CD8-positive, alpha-beta memory T cell (primary cell): ENCODE measurements at places on chromosomes 2 and 18.

DNA sequence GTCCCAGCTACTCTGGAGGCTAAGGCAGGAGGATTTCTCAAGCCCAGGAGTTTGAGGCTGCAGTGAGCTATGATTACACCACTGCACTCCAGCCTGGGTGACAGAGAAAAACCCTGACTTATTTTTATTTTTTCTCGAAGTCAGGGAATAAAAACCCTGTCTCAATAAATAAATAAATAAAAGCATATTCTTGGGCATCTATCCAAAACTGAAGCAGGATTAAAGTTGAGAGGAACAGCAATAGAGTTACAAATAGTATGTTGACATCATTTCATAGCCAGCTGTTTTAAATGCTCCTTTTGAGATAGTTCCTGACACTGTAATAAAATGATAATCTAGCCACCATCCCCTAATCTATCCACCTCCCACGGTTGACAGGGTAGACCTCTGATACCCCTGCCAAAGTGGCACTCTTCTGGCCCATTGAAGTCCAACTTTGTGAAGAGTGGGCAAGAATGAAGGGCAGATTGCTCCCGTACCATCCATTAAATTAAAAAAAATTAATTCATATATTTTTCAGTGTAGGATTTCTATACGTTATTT is 42.3 kb upstream of the LPIN2 start:
- DNase-seq = no peak
- H3K4me3 ChIP-seq = no peak overlapping the region
- no peaks in the 10 kb centered on the region for H3K36me3 ChIP-seq
- H3K4me1 ChIP-seq = peaks cover 59% of the 10 kb centered on the region

DNA sequence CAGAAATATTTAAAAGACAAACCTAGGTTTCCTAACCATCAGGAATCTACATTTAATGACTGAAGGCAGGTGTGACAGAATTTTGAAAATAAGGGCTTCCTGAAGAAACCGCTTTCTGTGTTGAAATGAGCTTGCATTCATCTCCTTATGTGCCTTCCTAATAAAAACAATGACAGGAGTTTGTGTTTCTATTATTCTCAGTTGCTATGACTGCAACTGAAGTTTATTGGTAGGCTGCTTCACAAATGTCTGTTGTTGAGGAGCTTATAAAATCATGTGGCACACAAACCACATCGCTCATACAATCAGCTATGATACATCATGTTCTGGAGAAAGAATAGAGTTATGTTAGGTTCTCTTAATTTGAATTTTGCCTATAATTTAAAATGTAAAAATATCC is 362.7 kb upstream of the SLC8A1 start:
- H3K27ac ChIP-seq = no peak overlapping the region
- no peaks in the 10 kb centered on the region for H3K4me1 ChIP-seq
- H3K27me3 ChIP-seq = no peaks in the 10 kb centered on the region
- no peak for DNase-seq

DNA sequence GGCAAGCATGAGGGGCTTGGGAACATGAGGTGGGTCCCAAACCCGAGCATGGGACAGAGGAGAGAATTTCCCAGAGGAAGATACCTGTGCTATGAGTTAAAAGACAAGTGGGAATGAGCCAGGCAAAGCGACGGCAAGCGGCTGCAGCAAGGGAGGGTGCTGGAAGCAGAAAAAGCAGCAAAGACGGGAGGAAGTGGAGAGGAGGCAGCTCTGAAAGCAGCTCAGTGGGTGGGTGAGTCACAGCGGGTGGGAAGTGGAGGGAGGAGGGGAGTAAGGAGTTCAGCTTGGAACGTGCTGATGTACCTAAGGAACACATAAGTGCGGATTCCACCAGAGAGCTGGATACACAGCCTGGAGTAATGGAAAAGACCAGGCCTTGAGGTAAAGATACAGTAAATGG is 41.4 kb downstream of the THUMPD2 start:
- no peak overlapping the region for H3K27ac ChIP-seq
- H3K27me3 ChIP-seq = no peaks in the 10 kb centered on the region
- no peaks in the 10 kb centered on the region for H3K4me1 ChIP-seq
- no peak for DNase-seq

DNA sequence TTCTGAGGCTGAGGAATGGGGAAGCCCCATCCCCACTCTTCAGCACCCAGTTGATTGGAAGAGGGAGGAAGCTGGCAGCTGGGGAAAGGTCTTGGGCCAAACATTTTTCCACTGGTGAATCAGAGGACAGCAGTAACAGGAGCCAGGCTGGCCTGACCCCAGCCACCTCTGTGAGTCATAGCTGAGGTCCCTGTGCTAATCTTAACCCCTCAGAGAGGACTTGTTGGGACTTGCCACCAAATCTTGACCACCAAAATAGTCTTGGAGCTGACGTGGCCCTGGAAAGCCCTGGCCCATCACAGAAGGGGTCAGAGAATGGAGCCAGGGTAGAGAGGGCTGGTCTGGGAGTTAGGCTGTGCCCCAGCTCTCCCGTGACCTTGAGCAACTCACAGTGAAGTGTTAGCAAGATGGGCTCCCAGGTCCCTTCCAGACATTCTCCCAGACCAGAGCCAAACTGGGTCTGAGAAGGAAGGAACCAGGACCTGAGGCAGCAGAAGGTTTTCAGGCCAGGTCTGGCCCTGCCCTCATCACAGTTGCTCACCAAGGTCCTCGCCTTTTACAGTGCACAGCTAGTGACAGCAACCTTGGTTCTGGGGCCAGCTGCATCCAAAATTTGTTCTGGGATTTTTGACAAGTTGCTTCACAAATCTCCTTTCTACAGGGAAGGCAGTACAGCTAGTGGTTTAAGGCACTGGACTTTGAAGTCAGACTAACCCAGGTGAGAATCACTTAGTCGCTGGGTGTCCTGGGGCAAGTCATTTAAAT is 266.6 kb downstream of the CYP26B1 start:
- H3K27me3 ChIP-seq = no peaks in the 10 kb centered on the region
- no peak overlapping the region for H3K4me3 ChIP-seq
- H3K36me3 ChIP-seq = no peaks in the 10 kb centered on the region
- no peak overlapping the region for H3K27ac ChIP-seq

DNA sequence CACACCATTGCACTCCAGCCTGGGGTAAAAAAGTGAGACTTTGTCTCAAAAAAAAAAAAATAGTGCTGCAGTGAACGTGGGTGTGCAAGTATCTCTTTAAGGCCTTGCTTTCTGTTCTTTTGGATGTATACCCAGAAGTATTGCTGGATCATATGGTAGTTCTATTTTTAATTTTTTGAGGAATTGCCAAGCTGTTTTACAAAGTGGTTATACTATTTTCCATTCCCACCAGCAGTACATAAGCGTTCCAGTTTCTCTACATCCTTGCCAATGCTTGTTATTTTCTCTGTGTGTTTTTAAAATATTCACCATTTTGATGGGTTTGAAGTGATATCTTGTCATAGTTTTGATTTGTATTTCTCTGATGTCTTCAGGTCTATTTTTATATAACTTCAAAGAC is 13.1 kb downstream of the ARMC9 start:
- no peak overlapping the region for H3K4me3 ChIP-seq
- no peaks in the 10 kb centered on the region for H3K27me3 ChIP-seq
- H3K27ac ChIP-seq = no peak overlapping the region
- DNase-seq = no peak
- H3K4me1 ChIP-seq = no peaks in the 10 kb centered on the region
- no peaks in the 10 kb centered on the region for H3K36me3 ChIP-seq

- no peak overlapping the region for H3K4me3 ChIP-seq
- no peak overlapping the region for H3K27ac ChIP-seq
- DNase-seq = no peak
- H3K36me3 ChIP-seq = no peaks in the 10 kb centered on the region
- H3K4me1 ChIP-seq = no peaks in the 10 kb centered on the region
Observed at GRCh38 chr18:48732767-48733424, 194.1 kb downstream of the CTIF start.

DNA sequence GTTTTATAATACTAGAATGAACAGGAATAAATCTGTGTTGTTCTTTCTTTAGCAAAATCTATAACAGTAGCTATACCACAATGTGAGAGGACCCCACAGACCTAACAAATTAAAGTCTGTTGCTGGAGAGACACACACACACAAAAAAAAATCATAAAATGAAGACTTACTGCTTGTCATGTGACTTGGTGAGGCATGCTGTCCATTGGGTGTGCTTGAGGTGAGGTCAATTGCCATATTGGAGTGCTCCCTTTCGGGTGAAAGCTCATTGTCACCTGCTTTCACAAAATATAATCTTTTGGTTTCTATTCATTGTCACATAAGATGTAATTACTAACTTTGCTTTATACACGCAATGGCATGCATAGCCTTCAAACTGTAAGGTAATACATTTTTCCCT is 3.9 kb downstream of the IKZF2 start:
- DNase-seq = peak; percentile 17
- H3K4me1 ChIP-seq = peaks cover 2% of the 10 kb centered on the region
- H3K4me3 ChIP-seq = no peak overlapping the region
- H3K27me3 ChIP-seq = no peaks in the 10 kb centered on the region

- H3K4me1 ChIP-seq = no peaks in the 10 kb centered on the region
- no peaks in the 10 kb centered on the region for H3K36me3 ChIP-seq
- H3K27ac ChIP-seq = no peak overlapping the region
- DNase-seq = no peak
- no peaks in the 10 kb centered on the region for H3K27me3 ChIP-seq
- H3K4me3 ChIP-seq = no peak overlapping the region
Observed at GRCh38 chr2:174841936-174842335, 77.7 kb upstream of the CHRNA1 start.

- no peak overlapping the region for H3K27ac ChIP-seq
- no peaks in the 10 kb centered on the region for H3K27me3 ChIP-seq
- no peaks in the 10 kb centered on the region for H3K36me3 ChIP-seq
- DNase-seq = no peak
- no peaks in the 10 kb centered on the region for H3K4me1 ChIP-seq
- H3K4me3 ChIP-seq = no peak overlapping the region
Observed at GRCh38 chr2:177817300-177817699, 255.3 kb downstream of the PDE11A start.

DNA sequence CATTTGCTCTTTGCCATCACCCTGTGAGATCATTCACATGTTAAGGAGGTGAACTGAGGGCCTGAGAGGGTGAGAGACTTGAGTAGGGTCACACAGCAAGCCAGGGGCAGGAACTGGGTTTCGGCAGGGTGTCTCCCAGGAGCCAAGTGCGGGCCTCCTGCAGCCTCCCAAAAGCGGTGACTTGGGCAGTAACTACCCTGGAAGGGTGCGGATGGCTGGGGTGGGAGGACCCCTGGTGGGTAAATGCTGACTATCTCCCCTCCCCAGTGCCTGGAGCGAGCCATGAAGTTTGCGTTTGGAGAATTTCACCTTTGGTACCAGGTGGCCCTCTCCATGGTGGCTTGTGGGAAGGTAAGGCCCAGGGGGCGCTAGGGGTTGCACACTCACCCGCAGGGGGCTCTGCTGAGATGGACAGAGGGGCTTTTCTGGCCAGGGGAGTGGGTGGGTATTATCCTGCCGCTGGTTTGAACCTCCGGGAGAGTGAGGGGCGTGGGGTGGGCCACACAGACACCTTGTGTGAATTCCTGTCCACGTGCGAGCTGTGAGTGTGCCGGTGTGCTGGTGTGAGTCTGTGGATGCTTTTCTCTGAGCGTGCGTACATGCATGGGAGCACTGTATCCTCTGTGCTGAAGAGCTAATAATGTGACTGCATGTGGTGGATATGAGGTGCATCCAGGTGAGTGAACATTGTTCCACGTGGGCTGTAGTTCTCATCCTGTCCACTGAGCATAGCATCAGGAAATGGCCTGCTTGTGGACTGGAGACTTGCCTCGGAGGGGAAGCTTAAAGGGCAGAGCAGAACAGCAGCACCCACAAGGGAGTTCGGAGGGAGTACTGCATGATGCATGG is 91.0 kb upstream of the MCFD2 start:
- no peak overlapping the region for H3K27ac ChIP-seq
- no peak overlapping the region for H3K4me3 ChIP-seq
- H3K4me1 ChIP-seq = no peaks in the 10 kb centered on the region
- H3K27me3 ChIP-seq = no peaks in the 10 kb centered on the region
- peaks cover 10% of the 10 kb centered on the region for H3K36me3 ChIP-seq

DNA sequence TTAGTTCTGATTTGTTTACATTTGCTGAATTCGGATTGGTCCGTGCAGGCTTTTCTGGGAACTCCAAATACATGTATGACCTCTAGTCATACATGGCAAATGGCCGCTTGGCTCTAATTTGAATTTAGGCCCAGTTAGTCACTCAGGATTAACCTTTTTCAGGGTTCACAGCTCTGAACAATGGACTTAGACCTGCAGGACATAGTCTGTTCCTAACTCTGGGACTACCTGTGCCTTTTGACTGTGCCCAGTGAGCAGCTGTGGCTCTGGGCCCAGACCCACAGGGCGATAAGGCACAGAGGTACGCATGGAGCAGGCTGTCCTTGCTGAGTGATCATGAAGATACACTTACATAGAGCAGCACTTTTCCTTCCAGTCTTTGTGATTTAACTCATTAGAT is 28.5 kb downstream of the IL37 start:
- no peak for DNase-seq
- no peaks in the 10 kb centered on the region for H3K36me3 ChIP-seq
- no peak overlapping the region for H3K4me3 ChIP-seq
- H3K27me3 ChIP-seq = no peaks in the 10 kb centered on the region

DNA sequence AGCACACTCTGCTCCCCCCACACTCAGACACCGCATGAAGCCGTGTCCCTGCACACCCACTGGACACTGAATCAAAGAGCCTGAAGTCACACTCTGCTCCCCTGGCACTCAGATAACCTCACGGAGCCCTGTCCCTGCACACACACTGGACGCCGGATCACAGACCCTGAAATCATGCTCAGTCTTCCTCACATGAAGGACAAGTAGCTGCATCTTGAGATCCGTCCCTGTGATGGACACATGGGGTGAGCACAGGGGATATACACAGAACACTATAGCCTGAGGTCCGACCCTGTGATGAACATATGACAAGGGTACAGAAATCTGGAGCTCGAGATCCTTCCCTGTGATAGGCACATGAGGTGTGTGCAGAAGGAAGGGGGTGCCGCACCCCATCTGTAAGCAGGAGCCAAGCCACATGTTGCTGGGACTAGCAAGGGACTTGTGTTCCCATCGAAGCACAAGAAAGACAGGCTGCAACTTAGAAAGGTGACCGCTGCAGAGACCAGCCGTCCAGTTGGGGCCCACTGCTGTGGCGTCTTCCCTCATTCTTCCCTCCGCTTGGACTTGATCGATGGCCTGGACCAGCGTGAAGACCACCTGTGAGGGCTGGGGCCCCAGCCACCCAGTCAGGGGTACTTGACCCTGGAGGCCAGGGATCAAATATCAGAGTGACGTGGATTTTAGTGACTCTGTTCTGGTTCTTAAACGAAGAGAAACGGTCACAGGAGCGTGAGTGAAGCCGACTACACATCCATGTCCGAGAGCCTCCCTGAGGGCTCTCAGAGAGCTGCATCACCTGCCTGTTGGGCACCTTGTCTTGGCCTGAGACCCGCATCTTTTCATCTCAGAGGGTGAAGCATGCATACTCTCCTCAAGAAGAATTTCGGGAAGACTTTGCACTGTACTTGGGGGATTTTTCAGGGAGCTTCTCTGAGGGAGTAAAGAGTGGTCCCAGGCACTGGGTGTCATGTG is 391.7 kb upstream of the SALL3 start:
- no peaks in the 10 kb centered on the region for H3K4me1 ChIP-seq
- no peak for DNase-seq
- H3K27me3 ChIP-seq = no peaks in the 10 kb centered on the region
- H3K4me3 ChIP-seq = no peak overlapping the region
- H3K27ac ChIP-seq = no peak overlapping the region

- peaks cover 7% of the 10 kb centered on the region for H3K4me1 ChIP-seq
- no peaks in the 10 kb centered on the region for H3K27me3 ChIP-seq
- no peaks in the 10 kb centered on the region for H3K36me3 ChIP-seq
- DNase-seq = no peak
- H3K27ac ChIP-seq = no peak overlapping the region
Observed at GRCh38 chr18:76353046-76353445, 142.0 kb downstream of the ZNF516 start.
